ENCODE measurements at places on chromosomes 5 and 9. TPM values are rescaled to one million over a fixed set of nuclear protein-coding genes. Genes with fewer than 3 reads are reported as not detected.

Gene PPP2R2B
- total RNA-seq = 9.9 TPM

Gene ACOT12
- total RNA-seq = not detected

Gene ARRDC3
- total RNA-seq = 19.0 TPM

Gene FGF1
- 1.8 TPM for total RNA-seq

Gene FOXE1
- not detected for total RNA-seq

Gene ZNF608
- total RNA-seq = 1.8 TPM

Gene TMED9
- 119 TPM for total RNA-seq

Gene AFAP1L1
- total RNA-seq = 1.4 TPM

Gene TXNDC8
- total RNA-seq = not detected

Gene SPINK13
- total RNA-seq = not detected

Gene ELP1
- total RNA-seq = 37.1 TPM

Gene GADD45G
- total RNA-seq = 10.2 TPM

Gene BRD3OS
- total RNA-seq = 29.1 TPM
